ENCODE measurements at places on chromosomes 6 and 20.
A peak's percentile ranks its signal among the peaks of the same experiment; 100 is the strongest.

DNA sequence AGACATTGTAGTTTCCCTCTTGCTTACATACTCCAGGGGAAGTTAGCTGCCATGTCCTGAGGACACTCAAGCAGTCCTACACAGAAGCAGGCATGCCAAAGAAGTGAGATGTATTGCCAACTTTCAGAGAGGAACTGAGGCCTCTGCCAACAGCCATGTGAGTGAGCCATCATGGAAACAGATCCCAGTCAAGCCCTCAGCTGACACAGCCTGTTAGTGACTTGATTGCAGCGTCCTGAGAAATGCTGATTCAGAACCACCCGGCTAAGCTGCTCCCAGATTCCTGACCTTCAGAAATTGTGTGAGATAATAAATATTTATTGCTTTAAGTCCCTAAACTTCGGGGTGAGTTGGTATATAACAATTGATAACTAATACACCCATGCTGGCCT, 38.1 kb downstream of the GSTA2 start:
- H3K27ac ChIP-seq = no peak overlapping the region
- H3K36me3 ChIP-seq = no peaks in the 10 kb centered on the region
- no peak overlapping the region for H3K4me3 ChIP-seq
- H3K4me1 ChIP-seq = peaks cover 3% of the 10 kb centered on the region
- H3K27me3 ChIP-seq = no peaks in the 10 kb centered on the region
- no peak for DNase-seq

GRCh38 chr20:57389695-57390603, 1.2 kb upstream of the RBM38 start:
- no peak overlapping the region for H3K27ac ChIP-seq
- no peaks in the 10 kb centered on the region for H3K27me3 ChIP-seq
- peaks cover 22% of the 10 kb centered on the region for H3K36me3 ChIP-seq
- no peak for DNase-seq
- H3K4me3 ChIP-seq = peak overlapping the region; percentile 19

DNA sequence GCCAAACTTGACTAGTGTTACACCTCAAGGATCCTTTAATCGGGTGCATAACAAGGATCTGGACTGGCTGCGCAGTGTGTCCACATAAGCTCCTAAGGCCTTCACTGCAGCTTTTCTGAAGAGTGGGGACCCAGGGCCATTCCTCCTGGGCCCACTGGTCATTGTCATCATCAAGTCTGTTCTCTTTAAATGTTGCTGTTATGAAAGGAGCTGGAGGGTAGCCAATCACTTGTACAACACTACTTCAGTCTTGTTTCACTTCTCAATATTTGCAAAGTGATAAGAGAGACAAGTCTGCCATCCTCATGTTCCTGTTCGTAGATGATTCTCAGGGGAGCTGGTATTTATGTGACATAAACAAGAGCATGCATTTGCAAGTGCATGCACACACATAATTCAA, 149.8 kb downstream of the SYNDIG1 start:
- H3K4me1 ChIP-seq = no peaks in the 10 kb centered on the region
- no peak overlapping the region for H3K27ac ChIP-seq
- H3K36me3 ChIP-seq = no peaks in the 10 kb centered on the region
- no peaks in the 10 kb centered on the region for H3K27me3 ChIP-seq
- DNase-seq = no peak
- no peak overlapping the region for H3K4me3 ChIP-seq

DNA sequence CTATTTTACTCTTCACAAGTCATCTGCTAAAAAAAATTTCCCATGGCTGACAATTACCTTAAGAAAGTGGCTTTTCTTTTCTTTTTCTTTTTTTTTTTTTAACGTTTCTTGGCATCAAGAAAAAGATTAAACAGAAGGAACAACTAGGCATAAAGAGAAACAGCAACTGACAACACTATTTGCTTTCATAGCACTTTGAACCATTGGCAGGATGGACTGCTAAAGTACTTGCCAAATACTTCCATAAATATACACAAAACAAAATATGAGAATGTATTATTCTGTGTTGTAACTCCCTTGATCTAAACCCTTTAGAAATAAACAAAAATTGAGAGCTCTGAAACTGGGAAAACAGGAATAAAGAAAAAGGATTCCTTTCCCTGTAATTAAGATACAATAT, 20.0 kb upstream of the PLN start:
- no peak overlapping the region for H3K4me3 ChIP-seq
- no peaks in the 10 kb centered on the region for H3K4me1 ChIP-seq
- DNase-seq = no peak
- no peak overlapping the region for H3K27ac ChIP-seq
- no peaks in the 10 kb centered on the region for H3K36me3 ChIP-seq
- no peaks in the 10 kb centered on the region for H3K27me3 ChIP-seq

DNA sequence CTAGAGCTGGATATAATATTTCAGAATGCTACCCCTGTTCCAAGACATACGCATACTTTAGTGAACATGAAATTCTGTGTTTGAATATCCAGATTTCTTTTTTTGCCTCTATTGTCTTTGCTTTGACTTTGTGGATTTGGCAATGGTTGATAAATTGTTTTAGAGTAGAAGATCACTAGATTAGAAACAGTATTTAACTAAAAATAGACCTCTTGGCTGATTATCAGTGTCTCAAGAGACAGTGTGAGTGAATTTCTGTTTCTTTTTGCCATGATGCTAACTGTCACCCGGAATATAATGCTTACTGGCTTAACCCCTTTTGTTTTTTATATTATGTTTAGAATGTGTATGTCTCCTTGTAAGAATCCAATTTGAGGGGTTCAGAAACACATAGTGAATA, 102.5 kb downstream of the PLCB1 start:
- no peaks in the 10 kb centered on the region for H3K36me3 ChIP-seq
- no peaks in the 10 kb centered on the region for H3K4me1 ChIP-seq
- H3K27me3 ChIP-seq = no peaks in the 10 kb centered on the region
- H3K4me3 ChIP-seq = no peak overlapping the region

GRCh38 chr20:63979229-63979556, 249 bp downstream of the SAMD10 start:
- no peaks in the 10 kb centered on the region for H3K27me3 ChIP-seq
- H3K27ac ChIP-seq = peak overlapping the region; percentile 16
- DNase-seq = no peak
- peaks cover 5% of the 10 kb centered on the region for H3K36me3 ChIP-seq

DNA sequence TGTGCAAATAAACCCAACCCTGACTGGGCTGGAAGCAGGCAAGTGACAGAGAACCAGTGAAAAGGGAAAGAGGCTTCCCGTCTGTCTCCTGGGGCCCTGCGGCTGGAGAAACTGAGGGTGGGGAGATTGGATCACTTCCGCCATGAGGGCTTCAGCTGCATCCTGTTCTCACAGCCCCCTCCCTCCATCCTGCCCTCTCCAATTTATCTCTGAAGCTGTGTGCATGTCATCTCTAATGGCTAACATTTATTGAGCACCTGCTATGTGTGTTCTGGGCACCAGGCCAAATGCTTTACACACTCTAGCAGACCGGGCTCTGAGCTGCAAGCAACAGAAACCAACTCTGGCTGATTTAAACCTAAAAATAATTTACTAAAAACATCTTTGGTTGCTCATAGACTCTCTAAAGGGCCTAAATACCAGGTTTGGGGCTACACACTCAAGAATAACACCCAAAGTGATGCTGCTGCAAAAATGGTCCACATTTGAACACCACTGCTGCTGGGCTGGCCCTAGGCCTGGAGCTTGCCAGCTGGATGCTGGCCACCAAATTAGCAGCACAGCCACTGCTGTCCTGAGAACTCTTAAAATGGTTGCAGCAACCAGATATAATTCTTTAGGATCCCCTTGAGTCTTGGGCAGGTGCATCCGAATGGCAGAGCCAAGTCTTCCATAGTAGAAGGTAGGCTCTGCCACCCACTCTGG, 123.6 kb upstream of the LRFN2 start:
- no peaks in the 10 kb centered on the region for H3K36me3 ChIP-seq
- no peaks in the 10 kb centered on the region for H3K4me1 ChIP-seq
- no peak overlapping the region for H3K27ac ChIP-seq
- H3K4me3 ChIP-seq = no peak overlapping the region

- H3K27ac ChIP-seq = no peak overlapping the region
- DNase-seq = no peak
- no peaks in the 10 kb centered on the region for H3K36me3 ChIP-seq
- no peaks in the 10 kb centered on the region for H3K27me3 ChIP-seq
- H3K4me1 ChIP-seq = no peaks in the 10 kb centered on the region
- no peak overlapping the region for H3K4me3 ChIP-seq
Measured at GRCh38 chr6:133802861-133803260, 86.1 kb upstream of the TCF21 start.

GRCh38 chr6:47252633-47253032, 57.1 kb downstream of the TNFRSF21 start:
- H3K27ac ChIP-seq = no peak overlapping the region
- H3K36me3 ChIP-seq = peaks cover 36% of the 10 kb centered on the region
- no peaks in the 10 kb centered on the region for H3K27me3 ChIP-seq
- DNase-seq = peak; percentile 47

DNA sequence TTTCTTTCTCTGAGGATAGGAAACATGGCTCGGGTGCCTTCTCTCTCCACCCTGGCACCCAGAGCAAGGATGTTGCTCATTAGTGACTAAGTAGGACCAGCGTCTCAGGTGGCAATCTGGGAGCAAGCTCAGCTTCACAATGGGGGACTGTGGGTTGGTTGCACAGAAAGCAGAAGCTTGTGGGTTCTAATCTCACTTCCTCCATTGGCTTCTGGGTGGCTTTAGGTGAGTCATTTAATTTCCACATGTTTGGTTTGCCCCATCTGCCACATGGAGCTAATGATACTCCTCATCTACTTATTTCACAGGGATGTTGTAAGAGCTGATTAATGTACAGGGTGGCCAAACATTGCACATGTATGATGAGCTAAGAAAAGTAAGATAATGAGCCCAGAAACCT, 54.8 kb upstream of the AKIRIN2 start:
- H3K4me3 ChIP-seq = no peak overlapping the region
- no peaks in the 10 kb centered on the region for H3K27me3 ChIP-seq
- H3K36me3 ChIP-seq = no peaks in the 10 kb centered on the region
- H3K4me1 ChIP-seq = no peaks in the 10 kb centered on the region

DNA sequence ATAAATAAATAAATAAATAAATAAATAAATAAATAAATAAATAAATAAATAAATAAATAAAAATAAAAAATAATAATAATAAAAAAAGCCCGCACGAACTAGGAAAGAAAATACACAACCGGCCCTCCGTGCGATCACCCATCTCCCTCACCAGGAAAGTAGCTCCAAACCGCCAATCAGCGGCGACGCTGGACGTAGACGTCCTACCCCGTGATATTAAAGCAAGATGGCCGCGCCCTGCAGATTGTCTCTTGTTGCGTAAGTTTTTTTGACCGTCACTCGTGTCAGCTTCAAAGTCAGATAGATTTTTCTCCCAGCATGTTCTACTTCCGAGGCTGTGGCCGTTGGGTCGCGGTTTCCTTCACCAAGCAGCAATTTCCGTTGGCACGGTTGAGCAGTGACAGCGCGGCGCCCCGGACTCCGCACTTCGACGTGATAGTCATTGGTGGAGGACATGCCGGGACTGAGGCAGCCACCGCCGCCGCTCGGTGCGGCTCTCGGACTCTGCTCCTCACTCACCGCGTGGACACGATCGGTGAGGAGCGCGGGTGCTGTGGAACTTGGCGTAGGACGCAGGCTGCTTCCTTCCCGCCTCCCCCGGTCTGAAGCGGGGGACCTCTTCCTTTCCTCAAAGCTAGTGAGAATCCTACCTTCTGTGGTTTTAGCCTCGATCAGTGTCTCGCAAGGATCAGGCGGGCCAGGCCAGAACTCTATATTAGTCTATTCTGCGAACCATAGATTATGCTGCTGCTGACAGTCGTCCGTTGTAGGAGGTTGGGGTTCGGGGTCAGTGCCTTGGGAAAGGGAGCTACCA, at the start of gene MTO1:
MTO1 (plus strand) TSS at position 201 of the 814 bp plus-strand sequence; CDS start at position 319, 118 bp downstream.
- peak; percentile 95 for DNase-seq
- peak within 1 kb of the TSS; percentile 53 for H3K27ac ChIP-seq
- no peaks in the 10 kb centered on the region for H3K36me3 ChIP-seq
- no peaks in the 10 kb centered on the region for H3K27me3 ChIP-seq
- no peaks in the 10 kb centered on the region for H3K4me1 ChIP-seq

DNA sequence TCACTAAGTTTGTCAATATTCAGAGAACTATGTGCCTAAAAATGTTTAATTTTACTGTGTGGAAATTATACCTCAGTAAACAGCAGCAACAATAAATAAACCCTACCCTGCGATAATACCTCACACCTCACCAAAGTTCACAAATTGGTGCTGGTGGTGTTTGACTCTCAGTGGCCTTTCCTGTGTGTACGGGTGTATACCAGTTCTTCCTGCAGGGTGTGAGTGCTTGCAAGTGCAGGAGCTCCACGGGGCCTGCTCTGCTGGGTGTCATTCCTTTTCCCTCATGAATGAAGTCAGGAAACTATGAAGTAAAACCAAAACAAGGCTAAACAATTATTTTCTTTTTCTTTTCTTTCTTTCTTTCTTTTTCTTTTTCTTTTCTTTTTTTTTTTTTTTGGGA, 4.1 kb upstream of the ENPP5 start:
- H3K36me3 ChIP-seq = no peaks in the 10 kb centered on the region
- no peak for DNase-seq
- H3K4me1 ChIP-seq = no peaks in the 10 kb centered on the region
- no peaks in the 10 kb centered on the region for H3K27me3 ChIP-seq

All from trophoblast cell (in vitro differentiated cells and primary cell).